ENCODE measurements at places on chromosomes 3 and 15. TPM values are rescaled to one million over a fixed set of nuclear protein-coding genes. Genes with fewer than 3 reads are reported as not detected.

DNA sequence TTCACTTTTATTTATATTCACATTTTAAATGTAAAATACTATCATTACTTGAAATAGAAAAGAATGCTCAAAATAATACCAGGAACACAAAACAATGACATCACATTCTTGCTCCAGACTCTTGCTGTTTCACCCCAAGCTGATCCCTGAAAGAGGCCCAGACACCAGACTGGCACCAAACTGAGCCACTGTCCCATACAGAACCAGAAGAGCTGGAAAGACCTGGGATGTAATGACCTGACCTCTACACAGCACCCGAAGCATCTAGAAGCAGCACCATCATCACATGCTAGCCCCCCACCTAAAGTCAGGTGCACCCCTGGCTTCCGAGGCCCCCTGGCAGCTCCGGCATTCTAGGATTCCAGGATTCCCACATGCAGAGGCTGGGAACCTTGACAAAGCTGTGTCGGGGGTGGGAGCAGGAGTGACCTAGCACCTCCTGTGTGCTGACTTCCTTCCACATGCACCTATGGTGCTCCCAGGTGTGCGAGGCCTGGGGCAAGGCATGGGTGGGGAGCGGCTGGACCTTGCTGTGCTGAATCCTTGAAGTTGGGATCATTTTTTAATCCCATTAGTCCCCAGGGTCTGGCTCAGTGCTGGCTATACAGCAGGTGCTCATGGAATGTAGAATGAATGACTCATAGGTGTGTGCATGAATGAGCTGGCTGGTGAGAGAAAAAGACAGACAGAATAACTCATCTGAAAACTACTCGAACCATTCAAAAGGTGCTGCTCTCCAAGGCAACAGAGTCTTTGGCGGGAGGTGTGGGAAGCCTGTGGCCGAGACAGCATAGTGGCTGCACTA, 144.7 kb upstream of the IQSEC1 start:
- peak; percentile 21 for DNase-seq

- DNase-seq = no peak
These were observed 56.8 kb downstream of the PHLDB2 start for GRCh38 chr3:111915905-111916304.

ISG20 gene
- total RNA-seq = 2.9 TPM

- DNase-seq = no peak
These were observed 5.3 kb downstream of the IP6K2 start for GRCh38 chr3:48711727-48712126.

- DNase-seq = no peak
These were observed 7.0 kb downstream of the RASL12 start for GRCh38 chr15:65060641-65061397.

DNA sequence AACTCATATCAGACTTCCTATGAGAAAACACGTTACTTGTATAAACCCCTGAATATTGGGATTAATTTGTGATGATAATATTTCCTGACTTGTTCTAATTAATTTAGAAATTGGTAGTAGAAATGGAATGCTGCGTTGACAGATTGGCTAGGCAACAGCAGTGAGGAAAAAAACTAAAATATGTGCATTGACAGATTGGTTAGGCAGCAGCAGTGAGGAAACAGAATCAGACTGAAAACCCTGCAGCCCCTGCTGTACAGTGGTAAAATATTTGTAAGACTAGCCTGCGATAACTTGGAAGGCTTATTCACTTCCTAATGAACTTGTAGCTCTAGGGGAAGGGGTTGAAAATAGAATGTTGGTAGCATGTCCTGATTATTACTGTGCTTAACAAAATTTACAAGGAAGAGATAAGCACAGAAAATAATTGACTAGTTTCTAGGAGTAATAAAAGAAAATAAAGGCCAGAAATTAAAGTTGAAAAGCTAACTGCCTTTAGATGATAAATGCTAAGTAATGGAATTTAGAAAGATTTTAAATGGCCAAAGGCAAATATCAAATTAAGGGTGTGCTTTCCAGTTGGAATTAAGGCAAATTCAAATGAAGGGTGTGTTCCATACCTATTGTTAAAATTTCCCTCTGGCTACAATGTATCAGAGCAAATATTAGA, 29.9 kb upstream of the IL16 start:
- DNase-seq = no peak

BSN gene
- 3.0 TPM for total RNA-seq

SLC22A14 gene
- total RNA-seq = not detected

PROS1 gene
- 2.5 TPM for total RNA-seq

DNA sequence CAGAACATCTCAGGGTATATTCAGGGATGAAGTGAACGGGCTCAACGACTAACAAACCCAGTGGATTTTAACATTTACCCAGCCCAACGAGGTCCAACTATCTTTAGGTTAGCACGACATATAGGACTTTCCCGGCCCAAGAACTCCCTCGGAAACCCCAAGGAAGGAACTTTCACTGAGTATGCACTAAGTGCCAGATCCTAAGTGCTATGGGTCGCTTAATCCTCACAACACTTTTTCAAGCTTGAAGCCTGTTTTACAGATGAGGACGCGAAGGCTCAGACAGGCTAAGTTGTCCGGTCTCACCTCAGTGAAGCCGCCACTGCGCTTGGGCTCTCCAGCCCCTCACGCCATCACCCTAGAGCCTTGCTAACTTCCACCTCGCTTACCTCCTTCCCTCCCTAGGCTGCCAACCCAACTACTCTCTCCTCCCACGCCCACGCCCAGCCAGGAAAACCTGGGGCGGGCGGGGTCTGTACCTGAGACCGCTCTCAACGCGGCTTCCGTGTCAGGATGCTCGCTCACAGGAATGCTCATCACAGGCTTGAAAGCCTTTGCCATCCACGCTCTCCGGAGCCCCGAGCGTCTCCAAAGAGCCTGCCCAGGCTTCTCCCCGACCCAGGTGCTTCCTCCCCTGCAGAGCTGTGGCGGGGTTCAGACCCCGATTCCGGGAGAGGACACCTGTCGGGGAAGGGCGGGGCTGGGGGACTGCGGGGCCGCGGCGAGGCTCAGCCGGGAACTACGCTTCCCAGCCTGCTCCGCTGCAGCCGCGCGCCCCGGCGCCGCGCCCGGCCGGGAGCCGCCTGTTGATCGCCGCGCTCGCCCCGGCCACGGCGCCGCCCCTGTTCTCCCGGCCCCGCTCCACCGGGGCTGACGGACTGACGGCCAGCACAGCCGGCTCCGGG, at the start of gene TMOD2:
TMOD2 (plus strand) TSS at position 806 of the 905 bp plus-strand sequence. CDS start 14,845 bp downstream, outside the sequence.
- peak; percentile 85 for DNase-seq

MESD gene
- 30.2 TPM for total RNA-seq

- no peak for DNase-seq
These were observed 51.0 kb downstream of the CACNA2D3 start for GRCh38 chr3:54173371-54173770.

GRCh38 chr3:169771497-169772304, 1.5 kb upstream of the MYNN start:
- DNase-seq = peak; percentile 71

EAF2 gene
- total RNA-seq = 6.0 TPM

DNA sequence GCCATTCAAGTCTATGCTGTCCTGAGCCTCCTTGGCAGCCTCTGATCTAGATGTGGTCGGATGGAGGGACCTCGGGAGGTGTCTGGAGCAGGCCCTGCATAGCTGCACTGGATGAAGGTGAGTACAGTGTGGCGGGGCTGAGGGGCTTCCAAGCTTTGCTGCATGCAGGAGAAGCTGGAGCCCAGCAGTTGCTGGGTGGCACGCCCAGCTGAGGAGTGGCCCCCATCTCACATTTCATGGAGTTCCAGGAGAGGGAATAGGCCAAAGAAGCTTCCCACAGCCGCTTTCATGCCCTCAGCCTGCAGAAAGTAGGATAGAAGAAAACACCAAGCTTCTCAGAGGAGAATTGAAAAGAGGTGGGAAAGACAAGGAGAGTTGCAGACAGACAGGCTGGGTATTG, 48.3 kb upstream of the PRR20G start:
- DNase-seq = no peak

DNA sequence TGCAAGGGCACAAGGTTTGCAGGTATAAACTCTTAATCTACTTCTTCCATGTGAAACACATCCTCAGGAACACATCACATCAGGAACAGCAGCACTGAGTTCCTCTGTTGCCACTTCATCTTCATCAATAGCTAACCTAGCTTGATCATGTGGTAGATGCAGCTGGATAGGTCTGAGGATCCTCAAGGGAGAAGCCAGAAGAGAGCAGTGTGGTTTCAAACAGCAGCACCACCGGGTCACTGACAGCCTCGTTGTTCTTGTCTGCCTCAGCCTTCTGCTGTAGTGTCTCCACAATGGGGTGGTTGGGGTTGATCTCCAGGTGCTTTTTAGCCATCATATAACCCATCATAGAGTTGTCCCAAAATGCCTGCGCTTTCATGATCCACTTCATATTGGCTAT, 58.8 kb downstream of the ADAM10 start:
- DNase-seq = no peak

DNA sequence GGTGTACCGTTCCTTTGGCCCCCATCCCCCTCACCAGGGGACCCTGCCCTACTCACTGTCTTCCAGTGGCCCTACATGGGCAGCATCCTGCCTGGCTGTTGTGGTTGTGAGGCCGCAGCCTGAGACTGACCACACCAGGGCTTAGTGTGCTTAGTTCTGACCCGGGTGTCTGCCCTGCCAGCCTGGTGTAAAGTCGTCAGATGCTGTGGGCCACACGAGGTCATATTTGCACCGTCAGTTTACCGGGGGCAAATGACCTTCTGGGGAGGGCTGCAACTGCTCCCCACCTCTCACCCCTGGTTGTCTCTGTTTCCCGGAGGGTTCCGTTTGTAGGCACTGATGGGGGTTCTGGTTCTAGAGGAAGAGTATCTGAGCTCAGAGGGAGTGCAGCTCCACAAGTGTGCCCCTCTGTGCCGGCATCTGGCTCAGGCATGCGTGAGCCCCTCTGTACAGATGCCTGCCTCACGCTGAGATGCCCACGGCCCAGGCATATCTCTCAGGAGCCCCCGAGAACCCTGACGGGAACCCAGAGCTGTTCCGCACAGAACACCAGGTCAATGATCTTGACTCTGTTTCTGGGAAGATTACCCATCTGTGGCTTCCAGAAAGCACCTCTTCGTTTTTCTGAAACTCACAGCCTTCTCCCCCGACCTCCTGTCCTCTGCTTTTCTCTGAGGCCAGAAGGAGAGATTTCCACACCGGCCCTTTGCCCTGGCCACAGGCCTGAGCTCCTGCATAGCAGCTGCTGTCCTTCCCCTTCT, 19.2 kb downstream of the KLF13 start:
- no peak for DNase-seq

- DNase-seq = no peak
These were observed 38.9 kb upstream of the TPRG1 start for GRCh38 chr3:189132839-189133238.

DNA sequence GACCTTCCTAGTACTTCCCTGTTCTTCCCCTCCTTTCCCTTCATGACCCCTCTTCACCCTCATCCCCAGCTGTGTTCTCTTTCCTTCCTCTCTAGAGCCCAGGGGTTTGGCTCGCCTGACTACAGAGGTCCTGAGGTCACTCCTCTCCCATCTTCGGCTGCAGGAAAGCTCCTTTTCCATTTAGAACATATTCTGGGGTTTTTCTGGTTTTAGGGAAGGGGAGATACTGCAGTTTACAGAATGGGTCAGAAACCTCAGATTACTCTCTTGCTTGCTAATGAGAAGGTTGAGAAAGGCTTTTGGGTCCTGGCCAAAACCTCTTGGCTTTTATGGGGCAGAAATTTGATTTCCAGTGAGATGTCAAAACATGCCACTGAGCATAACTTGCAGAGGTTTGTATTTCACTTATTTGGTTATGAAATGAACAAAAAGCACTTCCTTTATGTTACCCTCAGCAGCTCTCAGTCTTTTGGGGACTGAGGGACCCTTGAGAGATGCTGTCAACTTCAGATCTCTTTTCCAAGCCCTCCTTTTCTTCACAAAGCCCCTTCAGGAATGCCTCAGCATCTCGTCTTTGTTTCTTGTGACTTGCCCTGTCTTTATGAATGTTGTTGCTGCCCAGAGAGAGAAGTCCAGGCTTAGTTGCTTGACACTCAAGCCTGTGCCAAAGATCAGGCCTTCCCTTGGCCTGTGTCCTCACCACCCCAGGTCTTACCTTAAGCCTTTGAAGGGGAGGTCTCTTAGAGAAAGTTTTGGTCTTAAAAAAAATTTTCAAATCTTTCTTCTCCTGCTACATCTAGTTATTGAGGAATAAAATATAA, 121.7 kb upstream of the TPM1 start:
- DNase-seq = no peak

DNA sequence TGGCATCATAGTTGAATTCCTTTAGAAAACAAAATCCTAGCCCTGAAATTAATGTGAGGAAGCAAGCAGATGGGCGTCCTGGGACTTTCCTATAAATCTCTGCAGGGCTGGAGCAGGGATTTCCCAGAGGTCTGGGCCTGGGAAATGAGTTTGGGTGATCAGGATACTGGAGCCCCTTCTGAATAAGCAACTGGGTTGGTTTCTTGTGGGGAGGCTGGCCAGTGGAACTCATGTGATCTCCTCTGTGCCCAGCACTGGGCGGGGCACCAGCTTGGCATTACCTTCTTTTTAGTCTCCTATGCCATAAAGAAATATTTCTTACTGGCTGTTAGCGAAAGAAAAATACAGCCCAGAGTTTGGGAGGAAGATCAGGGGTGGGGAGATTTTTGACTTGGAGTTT, 1.7 kb downstream of the THSD4 start:
- no peak for DNase-seq

- no peak for DNase-seq
These were observed 1.4 kb downstream of the PPP2R3A start for GRCh38 chr3:135966962-135967274.

DNA sequence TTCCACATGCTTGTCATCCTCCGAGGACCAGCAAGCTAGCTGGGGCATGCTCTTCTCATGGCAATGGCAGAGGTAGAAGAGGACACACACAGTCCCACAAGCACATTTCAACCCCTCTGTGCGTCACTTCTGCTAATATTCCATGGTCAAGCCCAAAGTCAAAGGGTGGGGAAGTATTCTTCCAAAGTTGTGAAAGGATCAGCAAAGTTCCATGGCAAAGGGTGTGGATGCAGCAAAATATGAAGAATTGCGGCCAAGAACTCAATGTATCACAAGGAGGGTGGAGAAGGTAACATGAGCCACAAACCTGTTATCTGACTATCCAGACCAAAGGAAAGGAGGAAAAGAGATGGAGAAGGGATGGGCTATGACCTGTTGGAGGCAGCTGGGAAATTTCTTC, 71.2 kb upstream of the SNRK start:
- no peak for DNase-seq

DNA sequence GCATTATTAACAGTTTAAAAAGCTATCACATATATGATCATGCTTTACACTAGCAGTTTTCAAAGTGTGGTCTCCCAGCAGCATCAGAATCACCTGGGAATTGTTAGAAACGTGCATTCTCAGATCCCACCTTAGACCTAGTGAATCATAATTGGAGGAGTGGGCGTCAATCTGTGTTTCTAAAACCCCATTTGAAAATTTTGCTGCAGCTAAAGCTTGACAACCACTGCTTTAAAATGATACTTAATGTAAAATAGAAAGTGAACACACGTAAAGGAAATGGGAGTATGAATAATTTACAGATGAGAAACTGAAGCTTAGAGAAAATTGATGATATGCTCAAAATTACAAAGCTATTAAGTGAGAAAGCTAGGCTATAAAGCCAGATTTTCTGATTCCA, 62.3 kb downstream of the SLC9C1 start:
- DNase-seq = no peak

DNA sequence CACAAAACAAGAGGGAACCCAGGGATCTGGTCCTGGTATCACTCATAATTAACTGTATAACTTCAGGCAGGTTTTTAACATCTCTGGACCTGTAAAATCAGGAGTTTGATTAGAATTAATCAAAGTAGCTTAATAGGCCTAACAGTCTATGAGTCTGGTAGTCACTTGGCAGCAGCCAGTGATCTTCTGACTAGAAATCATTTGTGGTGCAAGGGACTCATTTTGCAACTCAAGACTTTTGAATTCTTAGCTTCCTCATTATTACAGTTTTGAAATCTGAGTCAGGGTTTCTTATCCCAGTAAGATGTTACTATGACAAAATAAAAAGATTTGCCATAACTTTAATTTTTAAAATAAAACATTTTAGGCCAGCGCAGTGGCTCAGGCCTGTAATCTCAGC, 70.8 kb downstream of the TMCC1 start:
- DNase-seq = no peak
